Retina (tissue), 1 donor: ENCODE measurements at places on chromosomes 7 and 10.

GRCh38 chr7:101580596-101580995 lies 48.5 kb downstream of the MYL10 start:
- no peak for DNase-seq

DNA sequence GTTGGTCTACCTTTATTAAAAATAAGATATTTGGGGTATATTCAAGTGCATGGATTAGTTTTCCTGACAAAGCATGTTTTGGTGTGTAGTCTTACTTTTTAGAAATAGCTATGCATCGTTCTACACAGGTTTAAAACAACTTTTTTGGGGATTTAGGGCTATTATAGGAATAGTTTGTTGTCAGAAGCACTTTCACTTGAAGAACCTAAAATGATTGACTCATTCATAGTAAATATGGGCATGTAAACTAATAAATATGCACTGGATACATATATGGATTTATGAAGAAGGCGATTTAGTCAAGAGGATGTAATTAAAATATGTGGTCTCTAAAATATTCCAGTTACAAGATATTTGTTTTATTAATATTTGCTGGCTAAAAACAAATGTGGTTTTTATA lies 2.0 kb downstream of the ARL4A start:
- no peak for DNase-seq

DNA sequence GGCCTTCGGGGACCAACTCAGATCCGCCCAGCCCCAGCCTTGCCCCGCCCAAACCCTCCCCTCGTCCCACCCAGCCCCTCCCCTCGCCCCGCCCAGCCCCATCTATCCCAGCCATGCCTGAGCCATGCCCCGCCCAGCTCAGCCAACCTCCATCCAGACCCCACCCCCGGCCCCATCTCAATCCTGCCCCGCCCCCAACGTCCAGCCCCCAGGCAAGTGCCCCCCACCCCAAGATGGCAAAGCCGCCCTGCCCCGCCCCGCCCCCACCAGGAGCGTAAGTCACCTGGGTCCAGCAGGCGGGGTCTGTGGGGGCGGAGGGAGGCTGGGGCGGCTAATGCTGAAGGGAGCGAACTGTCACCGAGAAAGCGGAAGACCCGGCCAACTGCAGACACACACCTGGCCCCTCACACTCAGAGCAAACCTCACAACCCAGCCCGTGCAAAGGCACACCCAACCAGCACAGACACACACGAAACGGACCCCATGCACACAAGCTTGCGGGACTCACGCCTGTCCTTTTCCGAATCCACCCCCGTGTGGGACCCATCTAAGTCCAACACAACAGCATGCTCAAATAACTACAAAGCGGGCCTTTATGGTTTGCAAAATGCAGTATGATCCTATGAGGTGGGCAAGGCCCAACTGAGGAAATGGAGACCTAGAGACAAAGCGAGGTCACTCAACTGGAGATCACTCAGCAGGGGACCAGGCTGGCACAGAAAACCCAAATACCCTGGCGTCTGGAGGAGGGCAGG lies 11.5 kb upstream of the OGA start:
- no peak for DNase-seq

GRCh38 chr10:84510121-84510520 lies 181.7 kb downstream of the CCSER2 start:
- DNase-seq, result no peak

DNA sequence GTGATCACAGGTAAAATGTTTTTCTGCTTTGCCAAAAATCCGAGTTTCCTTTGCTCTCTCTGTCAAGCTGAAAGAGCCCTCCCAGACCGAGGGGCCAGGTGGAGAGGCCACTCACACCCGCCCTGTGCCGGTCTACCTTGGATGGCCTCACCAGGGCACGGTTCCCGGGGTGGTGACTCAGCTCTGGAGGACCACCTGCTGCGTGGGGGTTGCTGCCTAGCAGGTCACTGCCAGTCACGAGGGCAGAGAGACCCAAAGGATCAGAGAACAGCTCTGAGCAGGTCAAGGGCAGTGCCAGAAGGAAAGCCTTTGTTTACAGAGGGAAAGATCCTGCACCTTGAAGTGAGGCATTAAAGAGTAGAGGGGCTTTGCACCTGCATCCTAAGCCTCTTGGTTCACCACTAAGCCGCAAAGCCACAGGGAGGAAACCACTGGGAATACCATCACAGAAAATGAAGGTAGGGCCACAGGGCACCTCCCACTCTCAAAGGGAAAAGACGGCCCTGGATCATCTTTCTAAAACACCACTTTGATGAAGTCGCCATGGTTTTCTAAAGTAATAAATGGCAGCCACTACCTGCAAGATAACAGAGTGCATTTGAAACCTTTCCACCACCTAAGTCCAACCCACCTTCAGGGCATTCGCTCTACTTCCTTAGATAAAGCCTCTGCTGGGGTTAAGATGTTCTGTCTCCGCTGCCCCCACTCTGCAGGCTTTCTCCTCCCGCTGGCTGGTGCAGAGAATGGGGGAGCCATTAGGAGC lies 160.3 kb upstream of the KLF14 start:
- no peak for DNase-seq

GRCh38 chr7:28155964-28156363 lies 24.6 kb downstream of the JAZF1 start:
- no peak for DNase-seq

GRCh38 chr10:133207627-133208026 lies 22.4 kb upstream of the UTF1 start:
- DNase-seq, result no peak

DNA sequence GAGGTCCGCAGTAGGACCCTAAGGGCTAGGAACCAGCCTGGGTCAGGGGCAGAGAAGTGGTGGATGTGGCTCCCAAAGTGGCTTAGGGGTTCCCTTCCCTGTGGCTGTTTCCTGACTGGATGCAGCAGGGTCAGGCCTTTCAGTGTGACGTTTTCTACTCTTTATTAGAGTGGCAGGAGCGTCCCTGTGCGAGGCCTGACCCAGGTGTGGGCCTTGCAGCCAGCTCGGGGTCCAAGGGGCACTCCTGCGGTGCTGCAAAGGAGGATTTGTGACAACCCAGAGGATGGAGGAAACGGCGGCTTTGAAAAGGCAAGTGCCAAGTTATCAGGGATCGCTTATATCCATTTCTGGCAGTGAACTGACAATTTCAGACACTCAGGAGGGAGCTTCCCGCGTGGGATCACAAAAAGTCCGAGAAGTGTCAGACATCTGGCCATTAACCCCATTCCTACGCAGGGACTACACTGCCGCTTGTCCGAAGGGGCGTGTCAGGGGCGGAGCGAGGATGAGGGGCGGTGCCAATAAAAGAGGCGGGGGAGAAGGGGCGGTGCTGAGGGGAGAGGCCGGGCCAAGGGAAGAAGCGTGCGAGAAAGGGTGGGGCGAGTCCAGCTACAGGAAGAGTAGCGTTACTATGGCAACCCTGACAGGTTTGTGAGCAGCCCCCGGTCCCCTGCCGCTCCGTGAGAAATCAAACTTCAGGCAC lies 98.8 kb upstream of the ZNF722 start:
- no peak for DNase-seq

GRCh38 chr7:7772397-7772821 lies 54.0 kb upstream of the RPA3 start:
- no peak for DNase-seq

- no peak for DNase-seq
Measured at GRCh38 chr7:51123322-51124019, 193.1 kb downstream of the COBL start.

- DNase-seq, result no peak
Measured at GRCh38 chr10:12742771-12743170, 258.7 kb downstream of the CCDC3 start.

DNA sequence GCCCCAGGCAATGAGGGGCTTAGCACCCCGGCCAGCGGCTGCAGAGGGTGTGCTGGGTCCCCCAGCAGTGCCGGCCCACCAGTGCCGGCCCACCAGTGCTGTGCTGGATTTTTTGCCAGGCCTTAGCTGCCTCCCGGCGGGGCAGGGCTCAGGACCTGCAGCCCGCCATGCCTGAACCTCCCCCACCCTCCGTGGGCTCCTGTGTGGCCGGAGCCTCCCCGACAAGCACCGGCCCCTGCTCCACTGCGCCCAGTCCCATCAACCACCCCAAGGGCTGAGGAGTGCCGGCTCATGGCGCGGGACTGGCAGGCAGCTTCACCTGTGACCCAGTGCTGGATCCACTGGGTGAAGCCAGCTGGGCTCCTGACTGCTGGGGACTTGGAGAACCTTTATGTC lies 3.5 kb upstream of the ACSL5 start:
- no peak for DNase-seq

- DNase-seq, result no peak
Measured at GRCh38 chr7:158063850-158064610, 523.6 kb downstream of the PTPRN2 start.

- DNase-seq, result no peak
Measured at GRCh38 chr7:21131897-21132296, 296.0 kb upstream of the SP4 start.

DNA sequence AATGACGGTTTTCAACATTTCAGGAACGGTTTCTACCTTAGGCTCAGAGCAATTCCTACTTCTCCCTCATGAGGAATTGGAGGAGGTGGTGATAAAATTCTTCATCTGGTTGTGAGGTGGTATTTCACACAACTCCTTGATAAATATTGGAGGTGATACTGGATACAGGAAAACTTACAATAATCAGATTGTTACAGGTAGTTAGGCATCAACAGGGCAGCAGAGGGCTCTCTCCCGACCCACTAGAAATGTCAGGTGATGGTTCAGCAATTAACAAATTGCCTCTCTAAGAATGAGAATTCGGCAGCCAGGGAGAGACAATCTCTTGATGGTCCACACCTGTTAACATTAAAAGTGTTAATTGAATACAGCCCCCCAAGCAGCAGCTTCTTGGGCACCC lies 22.6 kb downstream of the ZNF786 start:
- DNase-seq, result no peak

GRCh38 chr7:112994656-112995055 lies 92.0 kb downstream of the GPR85 start:
- DNase-seq, result no peak

DNA sequence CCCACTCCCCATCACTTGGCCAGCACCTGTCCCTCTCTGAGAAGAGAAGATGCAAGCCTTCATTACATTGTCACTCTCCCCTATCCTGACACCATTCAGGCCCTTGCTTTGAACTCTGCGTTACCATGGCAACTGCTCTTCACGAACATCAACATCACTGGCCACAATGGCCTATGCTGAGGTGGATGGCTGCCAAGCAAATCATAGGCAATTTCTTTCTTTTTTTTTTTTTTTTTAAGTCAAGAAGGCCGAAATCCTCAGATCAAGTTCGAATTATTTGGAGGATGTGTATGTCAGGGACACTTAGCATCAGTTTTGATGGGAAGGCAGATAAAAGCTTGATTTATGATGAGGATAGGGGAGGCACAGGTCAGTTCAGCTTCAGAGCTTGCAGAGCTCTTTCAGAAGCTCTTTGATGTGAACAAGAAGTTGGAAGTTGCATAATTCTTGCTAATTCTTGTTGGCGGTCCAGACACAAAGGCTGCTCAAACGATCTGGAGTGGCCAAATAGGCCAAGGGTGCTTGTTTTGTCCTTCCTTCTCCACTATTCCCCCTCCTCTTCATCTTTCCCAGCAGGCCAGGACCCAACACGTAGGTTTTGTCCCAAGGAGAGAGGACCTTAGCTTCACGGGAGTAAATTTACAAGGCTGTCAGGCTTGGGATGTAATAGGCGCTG lies 179.9 kb upstream of the NPVF start:
- DNase-seq, result peak; percentile 49

DNA sequence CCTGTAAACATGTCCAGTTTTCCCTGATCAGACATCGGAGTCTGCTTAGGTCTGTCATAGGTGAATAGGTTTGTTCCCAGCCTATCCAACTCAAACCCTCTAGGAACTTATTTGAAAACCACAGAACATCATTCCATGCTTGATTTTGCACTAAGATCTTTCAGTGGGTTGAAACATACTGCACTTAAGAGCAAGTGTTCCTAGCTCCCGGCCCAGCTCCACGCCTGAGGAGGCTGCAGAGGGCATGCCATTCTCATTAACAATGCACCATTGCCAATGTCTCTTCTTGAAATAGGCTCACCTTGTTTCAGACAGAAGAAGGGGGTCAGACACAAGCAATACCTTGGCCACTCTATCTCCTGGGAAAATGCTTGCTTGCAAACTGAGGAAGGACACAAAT lies 78.0 kb upstream of the EGR2 start:
- no peak for DNase-seq

DNA sequence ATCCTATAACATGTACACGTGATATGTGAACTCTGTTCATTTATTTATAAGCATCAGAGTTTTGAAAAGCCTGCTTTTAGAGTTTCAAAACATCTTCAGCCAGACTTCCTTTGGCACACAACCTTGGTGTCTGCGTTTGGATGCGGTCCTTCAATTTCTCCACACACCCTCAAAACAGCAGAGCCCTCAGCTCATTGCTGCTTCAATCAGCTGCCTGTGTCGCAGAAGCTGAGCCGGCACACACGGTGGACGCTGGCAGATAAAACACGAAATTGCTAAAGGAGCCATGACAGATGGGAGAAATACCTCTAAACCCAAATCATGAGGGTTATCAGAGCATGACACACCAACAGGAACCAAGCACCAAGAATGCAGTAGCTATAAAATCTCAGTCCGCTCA lies 396.4 kb upstream of the AKR1E2 start:
- DNase-seq, result no peak

- no peak for DNase-seq
Measured at GRCh38 chr7:24948739-24949138, 31.2 kb downstream of the OSBPL3 start.

DNA sequence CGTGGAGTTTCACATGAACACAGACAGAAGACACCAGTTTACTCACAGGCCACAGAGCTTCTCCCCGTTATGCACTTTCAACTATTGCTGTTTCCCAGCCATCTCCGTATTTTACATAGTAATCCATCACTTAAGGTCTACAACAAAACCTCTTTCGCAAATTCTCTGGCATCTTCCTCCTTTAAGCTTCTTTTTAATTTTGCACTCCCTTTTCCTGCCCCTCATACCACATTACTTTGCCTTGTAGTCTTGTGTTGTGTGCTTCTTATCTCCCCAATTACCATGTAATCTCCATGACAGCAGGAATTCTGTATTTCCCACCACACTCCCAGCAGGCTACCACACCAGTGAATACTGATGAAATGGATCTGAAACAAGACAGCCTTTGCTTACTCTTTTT lies 87.3 kb downstream of the ODAD2 start:
- no peak for DNase-seq

- no peak for DNase-seq
Measured at GRCh38 chr10:118596426-118597124, 1.1 kb upstream of the PRLHR start.

GRCh38 chr10:129945064-129945463 lies 19.0 kb downstream of the EBF3 start:
- no peak for DNase-seq

DNA sequence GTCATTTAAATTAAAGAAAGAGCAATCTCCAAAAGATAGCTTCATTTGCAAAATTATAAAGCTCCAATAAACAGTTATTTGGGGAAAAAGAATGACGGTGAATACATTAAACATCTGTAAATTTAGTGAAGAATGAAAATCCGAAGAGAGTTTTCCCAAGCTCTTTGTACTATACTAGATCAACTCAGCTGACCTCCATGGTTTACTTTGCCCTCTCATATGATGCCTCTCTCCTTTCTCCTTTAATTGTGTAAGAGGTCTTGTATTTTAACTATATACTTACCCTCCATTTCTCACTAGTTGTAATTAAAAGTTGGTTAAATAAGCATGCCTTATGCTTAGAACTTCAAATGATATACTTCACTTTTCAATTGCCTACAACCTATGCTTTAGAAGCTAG lies 125.8 kb downstream of the CACNA2D1 start:
- DNase-seq, result no peak
